ENCODE measurements at places on chromosomes 3 and 15.

DNA sequence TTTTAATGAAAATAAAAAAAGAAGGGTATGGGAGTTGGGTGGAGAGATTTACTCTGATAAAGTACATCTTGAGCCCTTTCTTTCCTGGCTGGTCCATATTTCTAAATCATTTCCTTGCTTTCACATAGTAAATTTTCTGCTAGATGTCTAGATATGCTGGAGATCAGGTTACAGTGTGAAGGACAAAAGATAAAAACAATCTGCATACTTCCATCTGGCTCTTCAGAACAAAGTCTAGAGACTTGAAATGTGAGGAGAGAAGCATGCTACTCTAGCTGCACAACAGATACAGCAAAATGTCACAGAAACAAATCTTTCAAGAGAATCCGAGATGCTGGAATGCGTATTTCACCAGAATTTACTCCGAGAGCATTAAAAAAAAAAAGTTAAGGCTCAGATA is 42.2 kb downstream of the FOXP1 start:
- no peak for DNase-seq

GRCh38 chr15:40845511-40846284 is 1.9 kb downstream of the SPINT1 start:
- DNase-seq, result peak; percentile 60

- no peak for DNase-seq
Measured at GRCh38 chr3:61564395-61565059, 3.2 kb downstream of the PTPRG start.

- no peak for DNase-seq
Measured at GRCh38 chr15:60798821-60799220, 319.9 kb upstream of the ICE2 start.

DNA sequence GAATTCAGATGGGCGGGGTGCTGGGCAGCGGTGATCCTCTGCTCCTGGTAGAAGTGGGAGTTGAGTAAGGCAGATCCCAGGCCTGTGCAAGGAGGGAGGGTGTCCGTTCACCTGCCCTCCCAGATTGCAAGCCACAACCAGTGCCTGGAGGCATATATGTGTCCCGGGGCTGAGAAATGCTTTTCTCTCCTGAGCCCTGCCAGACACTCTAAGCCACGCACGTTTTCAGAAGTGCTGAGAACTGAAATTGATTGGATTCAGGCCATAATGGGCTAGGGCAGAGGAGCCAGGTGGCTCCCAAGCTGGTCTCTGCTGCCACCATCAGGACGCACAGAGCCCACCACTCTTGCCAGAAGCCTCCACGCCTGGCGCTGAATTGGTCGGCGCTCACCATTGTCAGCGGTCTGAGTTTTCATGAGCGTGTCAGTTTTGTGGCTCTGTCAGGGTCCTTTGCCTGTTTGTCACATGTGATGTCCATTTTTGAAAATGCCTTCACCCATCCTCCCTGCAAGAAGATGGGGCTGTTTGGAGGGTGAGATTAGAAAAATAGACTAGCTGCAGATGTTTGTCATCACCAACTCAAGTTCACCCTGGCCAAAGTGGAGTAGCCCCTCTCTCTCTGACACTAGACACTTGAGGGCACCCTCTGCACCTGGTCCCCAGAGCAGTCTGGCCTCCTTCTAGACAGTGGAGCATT is 15.4 kb upstream of the BFSP2 start:
- peak; percentile 76 for DNase-seq

GRCh38 chr15:91849749-91850161 is 3.8 kb upstream of the SLCO3A1 start:
- no peak for DNase-seq

GRCh38 chr3:40780925-40781406 is 256.2 kb downstream of the ZNF621 start:
- DNase-seq, result peak; percentile 46

- no peak for DNase-seq
Measured at GRCh38 chr15:82130248-82130647, 84.4 kb upstream of the MEX3B start.

DNA sequence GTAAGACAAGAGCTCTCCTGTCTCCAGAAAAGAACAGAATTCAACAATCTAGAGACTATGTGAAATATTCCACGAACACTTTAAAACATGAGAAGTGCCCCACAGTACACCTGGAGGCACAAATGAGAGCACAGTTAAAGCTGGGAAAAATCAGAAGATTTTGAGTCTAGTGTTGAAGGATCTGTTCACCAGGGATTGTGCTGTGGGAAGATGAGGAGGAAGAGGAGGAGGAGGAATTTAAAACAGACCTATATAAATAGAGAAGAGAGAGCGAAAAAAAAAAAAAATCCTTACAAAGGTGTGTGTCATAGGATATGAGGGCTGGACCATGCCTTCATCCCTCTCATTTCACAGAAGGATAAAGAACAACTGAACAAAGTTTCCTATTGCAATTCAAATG is 361.0 kb upstream of the SEMA6D start:
- no peak for DNase-seq

DNA sequence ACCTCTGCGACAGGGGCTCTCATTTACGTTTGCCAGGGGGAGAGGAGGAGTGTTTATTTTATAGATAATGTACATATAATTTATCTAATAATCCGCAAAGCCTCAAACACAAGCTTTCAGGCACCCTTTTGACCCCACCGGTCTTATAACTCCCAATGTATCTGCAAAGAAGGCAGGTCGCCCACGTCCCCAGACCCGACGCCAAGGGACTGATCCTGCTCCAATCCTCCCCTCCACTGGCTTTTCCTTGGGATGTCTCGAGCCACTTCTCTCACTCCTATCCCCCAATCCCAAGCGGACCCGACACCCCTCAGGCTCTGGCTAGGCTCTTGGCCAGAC is 452 bp downstream of the DCP1A start:
- DNase-seq, result no peak

DNA sequence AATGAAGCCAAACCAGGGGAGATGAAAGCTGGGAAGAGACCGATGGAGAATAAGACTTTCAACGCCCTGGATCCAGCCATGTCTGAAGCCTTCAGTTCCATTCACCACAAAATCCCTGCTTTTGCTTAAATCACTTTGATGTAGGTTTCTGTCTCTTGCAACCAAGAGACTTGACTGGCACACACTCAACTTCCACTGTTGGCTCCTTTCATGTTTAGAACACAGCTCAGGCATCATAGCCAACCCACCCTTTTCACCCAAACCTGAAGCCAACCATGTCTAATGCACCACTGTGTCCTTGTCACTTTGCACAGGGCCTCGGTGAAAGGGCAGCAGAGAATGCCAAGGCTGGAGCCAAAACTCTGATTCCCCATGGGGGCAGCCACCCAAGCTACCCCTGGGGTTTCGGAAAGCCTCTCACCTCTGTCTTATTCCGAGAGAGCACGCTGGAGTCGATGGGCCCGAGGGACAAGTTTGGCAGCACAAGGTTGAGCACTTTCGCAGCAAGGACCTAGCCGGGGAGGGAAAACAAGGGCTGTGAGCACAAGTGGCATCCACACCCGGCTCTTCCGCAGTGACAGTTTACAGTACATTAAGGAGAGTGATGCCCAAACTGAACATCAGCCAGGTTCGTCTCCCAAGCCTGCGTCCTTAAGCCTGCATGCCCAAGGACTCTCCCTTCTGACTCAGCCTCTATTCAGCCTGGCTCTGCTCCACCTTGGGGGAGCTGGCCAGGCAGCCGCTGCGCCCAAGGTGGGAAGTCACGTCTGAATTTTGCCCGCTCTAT is 37.6 kb downstream of the ABTB1 start:
- no peak for DNase-seq

Measured in SHP77 (cell line).